ENCODE measurements at places on chromosomes 5 and 9.

DNA sequence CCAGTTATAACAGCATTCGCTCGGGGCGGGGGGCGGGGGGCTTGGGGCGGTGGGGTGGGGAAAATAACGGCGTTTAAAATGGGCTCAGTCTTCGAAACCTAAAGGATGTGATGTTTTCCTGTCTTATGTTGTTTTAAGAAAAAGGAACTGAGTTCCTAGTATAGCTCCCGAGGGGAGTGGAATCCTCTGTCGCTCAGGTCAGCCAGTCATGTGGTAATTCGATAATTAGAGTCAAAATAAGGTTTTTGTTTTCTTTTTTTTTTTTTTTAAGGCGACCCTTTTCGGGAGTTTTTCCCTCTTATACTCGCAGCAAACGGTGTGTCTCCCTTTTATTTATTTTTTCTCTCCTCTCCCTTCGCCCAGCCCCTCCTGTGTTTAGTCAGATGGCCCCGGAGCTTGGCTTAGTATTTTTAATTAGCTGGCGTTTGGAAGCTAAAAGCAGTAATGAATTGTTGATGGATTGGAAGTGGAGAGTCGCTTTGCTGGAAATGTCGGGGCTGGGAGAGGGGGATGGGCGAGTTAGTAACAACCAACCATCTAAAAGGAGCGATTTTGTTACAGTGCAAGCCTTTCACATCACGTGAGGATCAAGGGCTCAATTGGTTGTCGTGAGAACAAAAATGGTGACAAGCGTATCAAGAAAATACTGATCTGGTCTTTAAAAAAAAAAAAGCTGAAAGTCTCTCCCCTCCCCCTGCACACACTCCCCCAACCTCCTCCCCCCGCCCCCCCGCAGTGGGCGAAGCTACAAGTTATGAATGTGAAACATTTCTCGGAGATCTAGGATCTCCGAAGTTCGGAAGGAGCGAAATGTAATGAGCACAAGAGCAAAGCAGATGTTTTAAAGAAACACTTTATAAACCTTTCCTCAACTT lies 714 bp upstream of the ZNF608 start:
- DNase-seq: peak; percentile 57

- no peak for DNase-seq
Measured at GRCh38 chr5:110842948-110843347, 104.1 kb downstream of the SLC25A46 start.

DNA sequence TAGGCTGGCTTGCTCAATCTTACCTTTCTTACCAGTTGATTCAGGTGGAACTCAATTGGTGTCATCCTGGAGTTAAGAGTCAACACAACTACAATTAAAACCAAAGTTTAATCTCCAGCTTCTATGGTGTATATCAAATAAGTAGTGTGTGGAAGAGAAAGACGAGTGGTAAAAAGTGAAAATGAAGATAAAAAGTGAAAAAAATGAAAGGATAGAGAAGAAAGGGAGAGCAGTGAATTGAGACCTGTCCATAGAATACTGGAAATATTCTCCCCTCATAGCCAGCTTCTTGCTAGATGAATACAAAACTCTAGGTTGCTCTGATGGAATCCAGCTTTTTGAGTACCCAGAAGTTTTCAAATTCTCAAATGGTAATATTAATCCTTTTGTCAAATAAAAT lies 76.4 kb downstream of the MEGF10 start:
- no peak for DNase-seq

DNA sequence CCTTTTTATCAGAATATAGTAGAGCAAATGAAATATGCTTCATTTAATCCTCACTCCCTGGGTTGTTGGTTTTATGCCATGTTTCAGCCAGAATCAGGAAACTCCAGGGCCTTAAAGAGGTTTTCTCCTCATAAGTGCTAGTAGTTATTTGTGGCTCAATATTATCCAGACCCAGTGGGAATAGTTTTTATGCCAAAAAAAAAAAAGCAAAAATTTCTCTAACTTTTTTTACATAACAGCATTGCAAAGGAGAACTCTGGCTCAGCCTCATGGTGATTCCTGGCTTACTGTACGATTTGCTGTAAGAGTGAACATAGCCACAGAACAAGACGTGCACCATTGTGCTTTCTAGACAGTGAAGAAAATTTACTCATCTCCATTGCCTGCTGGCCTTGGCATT lies 232.5 kb downstream of the PJA2 start:
- no peak for DNase-seq

GRCh38 chr9:97980479-97980803 lies 2.7 kb upstream of the ANP32B start:
- no peak for DNase-seq

Data from A172 (cell line).